ENCODE measurements at places on chromosomes 3 and 15.

DNA sequence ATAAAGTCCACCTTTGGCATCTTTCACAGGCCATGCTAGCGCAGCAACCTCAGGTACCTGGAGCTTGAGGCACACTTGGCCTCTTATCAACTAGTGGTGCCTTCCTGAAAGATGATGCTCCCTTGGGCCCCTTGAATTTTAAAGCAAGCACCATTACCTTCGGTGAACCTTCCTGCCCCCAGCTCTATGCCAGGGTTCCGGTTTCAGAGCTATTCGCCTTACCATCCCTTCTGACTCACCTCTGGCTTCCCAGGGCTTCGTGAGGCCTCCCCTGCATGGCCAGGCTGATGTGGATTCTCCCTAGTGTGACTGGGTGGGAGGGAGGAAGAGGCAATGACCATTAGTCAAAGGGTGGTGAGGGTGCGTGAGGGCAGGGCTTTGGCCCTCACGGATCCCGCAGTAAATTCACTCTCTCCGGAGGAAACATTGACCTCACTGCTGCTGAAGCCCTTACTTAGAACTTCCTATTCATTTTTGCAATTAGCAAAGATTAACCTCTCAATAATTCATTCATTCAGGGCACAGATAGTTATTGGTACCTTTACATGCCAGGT, 16.3 kb downstream of the BHLHE40 start:
- DNase-seq = peak; percentile 49

DNA sequence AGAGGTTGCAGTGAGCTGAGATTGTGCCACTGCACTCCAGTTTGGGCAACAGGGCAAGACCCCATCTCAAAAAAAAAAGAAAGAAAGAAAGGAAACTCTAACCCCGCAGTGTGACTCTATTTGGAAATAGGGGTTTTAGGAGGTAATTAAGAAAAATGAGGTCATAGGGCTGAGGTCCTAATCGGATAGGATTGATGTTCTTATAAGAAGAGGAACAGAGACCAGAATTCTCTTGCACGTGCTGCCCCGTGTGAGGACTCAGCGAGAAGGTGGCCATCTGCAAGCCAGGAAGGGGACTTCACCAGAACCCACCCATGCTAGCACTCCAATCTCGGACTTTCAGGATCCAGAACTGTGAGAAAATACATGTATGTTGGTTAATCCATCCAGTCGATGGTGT, 25.8 kb downstream of the KLHL6 start:
- DNase-seq = no peak

DNA sequence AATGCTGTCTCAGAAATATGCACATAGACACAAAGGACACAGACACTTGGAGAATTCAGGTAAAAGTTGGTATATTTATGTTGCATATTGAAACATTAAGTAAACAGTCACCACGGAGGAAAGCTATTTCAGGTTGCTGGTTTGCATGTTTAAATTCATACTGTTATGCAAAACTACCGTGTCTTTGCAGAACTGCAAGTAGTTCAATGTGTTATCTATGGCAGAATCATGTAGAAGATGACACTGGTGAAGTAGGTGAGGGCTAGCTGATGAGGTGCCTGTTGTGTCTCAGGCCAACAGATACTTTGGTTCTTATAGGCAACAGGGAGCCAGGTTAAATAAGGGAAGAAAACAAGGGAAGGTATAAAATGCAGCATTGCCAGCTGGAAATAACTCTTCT, 511.3 kb downstream of the DIPK2A start:
- no peak for DNase-seq

- no peak for DNase-seq
Measured at GRCh38 chr15:59867086-59867855, 136.8 kb upstream of the FOXB1 start.

DNA sequence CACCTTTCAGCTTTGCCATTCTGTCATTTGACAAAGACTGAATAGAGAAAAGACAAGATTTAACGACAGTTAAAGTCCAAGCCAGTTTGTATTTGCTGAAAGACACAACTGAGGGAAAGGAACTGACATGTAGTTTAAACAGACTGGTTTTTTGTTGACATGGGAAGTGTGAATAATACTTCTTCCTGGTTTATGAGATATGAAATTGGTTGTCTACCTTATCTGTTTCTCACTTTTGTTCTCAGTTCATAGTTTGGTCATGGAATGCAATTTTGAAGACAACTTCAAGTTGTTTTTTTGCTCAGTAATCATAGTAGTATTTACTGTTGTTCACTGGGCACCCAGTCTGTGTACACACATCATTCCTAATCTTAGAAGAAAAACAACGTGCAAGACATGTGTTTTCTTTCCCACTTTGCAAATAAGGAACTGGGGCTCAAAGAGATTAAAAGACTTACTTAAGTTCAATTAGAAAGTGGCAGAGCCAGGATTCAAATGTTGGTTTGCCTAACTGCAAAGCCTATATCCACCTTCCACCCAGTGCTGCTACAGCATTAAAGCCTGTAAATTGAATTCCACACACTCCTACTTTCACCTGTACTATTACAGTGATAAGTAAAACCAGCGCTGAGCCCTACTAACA, 103.5 kb downstream of the LPP start:
- DNase-seq = no peak

- no peak for DNase-seq
Measured at GRCh38 chr3:120420360-120420759, 30.4 kb downstream of the FSTL1 start.

DNA sequence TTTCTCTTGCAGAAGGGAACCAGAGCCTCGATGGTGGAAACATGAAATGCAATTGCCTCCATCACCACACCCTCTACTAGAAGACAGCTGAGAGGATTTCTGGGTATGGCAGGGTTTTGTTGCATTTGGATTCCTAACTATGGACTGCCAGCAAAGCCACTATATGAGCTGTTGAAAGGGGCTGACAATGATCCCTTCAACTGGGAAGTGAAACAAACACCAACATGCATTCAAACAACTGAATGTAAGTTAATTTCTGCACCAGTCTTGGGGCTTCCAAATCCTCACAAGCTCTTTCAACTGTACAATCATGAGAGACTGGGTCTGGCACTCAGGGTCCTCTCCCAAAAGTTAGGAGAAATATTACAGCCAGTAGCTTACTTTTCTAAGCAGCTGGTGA, 116.7 kb upstream of the PLCL2 start:
- DNase-seq = no peak

DNA sequence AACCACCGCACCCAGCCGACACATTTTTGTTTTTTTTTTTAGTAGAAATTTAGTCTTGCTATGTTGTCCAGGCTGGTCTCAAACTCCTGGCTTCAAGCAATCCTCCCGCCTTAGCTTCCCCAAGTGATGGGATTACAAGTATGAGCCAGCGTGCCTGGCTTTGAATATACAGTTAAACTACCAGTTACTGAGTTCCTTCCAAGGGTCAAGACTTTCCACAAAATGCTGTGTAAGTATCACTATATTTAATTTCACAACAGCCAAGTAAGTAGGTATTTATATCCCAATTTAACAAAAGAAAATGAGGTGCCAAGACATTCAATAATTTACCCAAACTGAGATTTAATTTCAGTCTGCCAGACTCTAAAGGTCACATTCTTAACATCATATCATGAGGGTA, 181.3 kb upstream of the TMC3 start:
- DNase-seq = no peak

- DNase-seq = no peak
Measured at GRCh38 chr3:61739640-61740039, 178.3 kb downstream of the PTPRG start.

DNA sequence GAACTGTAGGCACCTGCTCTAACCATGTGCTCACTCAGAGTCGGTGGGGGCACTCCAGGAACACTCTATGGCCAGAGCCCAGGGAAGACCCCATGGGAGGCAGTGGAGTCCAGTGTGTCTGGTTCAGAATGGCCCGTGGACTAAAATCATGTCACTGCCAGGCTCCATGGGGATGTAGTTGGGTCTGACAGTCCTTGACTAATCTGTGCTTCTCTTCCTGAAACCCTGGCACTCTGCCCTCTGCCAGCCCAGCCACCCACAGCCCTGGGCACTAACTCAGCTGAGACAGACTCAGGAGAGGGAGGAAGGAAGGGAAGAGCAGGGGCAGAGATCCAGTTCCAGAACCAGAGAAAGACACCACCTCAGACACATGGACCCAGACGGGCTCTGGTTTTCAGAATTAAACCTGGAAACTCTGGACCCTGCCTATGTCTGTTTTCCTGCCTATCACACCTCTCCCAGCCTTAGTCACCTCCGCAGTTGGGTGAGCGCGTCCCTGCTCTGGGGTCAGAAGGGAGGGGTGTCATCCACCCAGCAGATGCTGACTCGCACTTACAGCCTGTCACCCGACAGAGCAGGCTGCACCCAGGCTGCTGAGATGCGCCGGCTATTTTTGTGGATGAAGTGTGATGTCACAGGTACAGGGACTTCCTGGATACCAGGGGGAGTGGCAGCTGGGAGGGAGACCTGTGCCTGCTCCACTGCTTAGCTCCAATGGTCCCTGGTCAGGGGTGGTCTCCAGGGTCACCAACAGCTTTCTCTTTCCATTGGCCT, 56.8 kb upstream of the INSYN1 start:
- no peak for DNase-seq

- no peak for DNase-seq
Measured at GRCh38 chr3:120239644-120240043, 45.4 kb downstream of the GPR156 start.

DNA sequence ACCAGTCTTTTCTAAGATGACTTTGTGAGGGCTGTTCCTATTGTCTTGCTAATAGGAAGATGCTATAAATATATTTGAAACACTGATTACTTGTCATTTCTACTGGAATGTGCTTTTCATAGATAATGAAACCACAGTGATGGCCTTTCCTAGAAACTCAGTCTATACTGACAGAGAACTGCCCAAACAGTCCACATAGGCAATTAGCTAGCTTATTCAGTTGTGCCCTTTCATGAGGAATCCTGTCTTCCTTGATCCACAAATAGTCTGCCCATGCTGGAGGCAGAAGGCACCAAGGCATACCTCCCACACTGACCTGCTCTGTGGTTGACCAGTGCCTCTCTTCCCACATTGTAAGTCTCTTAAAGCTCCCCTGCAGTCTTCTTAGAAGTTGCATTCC, 135.9 kb downstream of the CMSS1 start:
- DNase-seq = no peak

- no peak for DNase-seq
Measured at GRCh38 chr3:59388555-59389270, 338.9 kb upstream of the CFAP20DC start.

- no peak for DNase-seq
Measured at GRCh38 chr3:28278918-28279317, 37.5 kb downstream of the CMC1 start.

DNA sequence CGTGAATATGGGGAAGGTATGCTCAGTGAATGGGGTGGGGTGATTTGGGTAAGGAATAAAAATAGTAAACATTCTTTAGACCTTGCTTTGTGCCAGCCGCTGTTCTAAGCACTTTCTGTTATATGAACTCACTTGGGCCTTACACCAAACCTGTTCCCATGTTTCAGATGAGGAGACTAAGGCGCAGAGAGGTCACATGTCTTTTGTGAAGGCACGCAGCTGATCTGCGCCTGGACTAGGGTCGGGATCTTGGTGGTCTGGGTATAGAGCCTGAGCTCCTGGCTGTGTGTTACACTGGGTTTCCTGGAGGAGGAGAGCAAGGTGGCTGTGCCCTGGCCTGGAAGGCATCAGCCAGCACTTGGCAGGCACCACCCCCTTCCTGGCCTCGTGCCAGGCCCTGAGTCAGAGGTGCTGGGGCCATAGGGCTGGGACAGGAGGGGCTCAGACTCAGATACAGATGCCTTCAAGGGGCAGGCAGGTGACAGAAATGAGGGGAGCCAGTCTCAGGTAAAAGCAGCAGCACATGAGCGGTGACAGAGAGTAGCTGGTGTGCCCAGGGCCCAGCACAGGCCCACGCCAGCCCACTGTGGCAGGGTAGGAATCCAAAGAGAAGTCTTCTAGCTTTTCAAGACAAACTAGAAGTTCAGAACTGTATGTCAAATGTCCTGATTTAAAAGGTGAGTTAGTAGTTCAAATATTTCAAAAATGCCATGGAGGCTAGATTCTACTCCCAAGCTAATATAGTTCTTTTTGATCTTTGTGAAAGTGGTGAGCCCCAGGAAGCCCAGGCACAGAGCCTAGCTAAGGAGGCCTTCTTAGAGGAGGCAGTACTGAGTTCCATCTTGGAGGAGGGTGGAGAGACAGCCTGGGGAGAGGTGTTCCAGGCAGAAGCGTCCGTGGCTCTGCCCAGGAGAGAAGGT, 83.1 kb downstream of the DNAJB8 start:
- DNase-seq = peak; percentile 76

DNA sequence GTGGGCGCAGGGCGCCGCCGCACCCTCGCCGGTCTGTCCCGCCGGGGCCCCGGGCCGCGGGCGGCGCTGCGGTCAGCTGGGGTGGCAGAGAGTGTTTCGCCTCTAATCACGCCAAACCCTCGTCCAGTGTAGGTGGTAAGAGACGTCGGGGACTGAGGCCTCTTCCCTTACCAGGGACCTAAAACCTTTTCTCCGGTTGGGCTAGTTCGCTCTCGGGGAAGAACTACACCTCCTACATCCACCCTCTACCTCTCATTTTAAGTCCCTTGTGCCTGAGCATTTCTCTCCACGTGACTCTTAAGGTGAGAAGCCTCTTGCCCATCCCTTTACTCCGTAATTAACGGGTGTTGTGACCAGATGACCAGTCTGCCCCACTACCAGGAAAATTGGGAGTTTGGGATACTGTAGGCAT, 520 bp downstream of the TMEM42 start:
- no peak for DNase-seq

DNA sequence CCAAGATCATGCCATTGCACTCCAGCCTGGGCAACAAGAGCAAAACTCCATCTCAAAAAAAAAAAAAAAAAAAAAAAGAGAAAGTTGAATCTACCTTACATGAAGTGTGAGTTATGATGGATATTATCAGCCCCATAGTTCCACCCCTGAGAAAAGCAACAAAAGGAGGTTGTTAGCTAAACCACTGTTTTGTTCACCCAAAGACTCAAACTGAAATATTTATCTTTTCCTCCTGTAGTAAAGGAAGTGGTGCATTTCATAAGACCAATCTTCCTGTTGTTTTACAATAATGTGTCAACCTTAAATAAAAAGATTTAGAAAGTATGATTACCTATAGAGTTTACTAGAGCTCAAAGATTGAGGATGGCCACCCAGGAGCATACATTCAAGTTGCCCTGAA, 18.7 kb upstream of the TRMT10C start:
- DNase-seq = no peak

DNA sequence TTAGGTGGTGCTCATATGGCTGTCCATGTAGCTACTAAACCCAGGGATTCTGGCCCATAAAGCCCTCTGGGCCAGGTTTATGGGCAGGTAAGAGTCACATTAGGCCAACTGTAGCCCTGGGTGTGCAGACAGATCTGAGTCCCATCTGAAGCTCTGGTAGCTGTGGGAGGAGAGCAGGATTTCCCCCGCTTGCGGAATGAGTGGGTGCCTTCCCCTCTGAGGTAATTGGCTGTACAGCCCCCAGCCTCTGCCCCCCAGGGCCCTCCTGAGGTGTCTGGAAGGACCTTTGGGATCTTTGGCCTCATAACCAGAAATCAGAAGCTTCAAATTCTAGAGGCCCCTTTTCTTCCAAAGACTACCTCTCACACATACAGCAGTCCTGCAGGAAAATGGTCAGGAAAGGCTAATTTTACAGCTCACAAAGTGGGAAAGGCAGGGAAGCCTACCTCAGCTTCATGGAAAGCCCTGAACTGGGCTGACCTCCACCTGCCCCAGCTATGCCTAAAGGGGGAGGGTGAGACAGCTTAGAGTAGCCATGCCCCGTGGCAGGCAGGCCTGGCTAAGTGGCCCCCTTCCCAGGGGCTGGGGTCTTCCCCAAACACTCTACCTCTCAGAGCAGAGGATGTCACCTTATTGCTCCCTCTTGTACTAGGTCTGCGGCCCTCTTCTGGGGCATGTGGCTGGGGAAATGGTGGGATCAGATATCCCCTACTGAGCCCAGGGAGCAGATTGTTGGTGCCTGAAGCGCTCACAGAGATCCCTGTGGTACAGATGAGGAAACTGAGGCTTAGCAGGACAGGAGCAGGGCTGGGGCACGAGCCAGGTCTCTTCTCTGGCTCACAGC, 16.8 kb downstream of the HEMK1 start:
- no peak for DNase-seq
